Astrocyte (in vitro differentiated cells and primary cell): ENCODE measurements at places on chromosomes 16 and 17. TPM values are rescaled to one million over a fixed set of nuclear protein-coding genes. Genes with fewer than 3 reads are reported as not detected.

Gene FGF11
- total RNA-seq, result 22.4 and 30.7 TPM in 2 replicates

Gene AKAP1
- total RNA-seq, result 12.1 and 12.5 TPM in 2 replicates

Gene PRM2
- total RNA-seq, result not detected in 2 replicates

Gene IRF8
- total RNA-seq, result 0.41 and 0.59 TPM in 2 replicates

DNA sequence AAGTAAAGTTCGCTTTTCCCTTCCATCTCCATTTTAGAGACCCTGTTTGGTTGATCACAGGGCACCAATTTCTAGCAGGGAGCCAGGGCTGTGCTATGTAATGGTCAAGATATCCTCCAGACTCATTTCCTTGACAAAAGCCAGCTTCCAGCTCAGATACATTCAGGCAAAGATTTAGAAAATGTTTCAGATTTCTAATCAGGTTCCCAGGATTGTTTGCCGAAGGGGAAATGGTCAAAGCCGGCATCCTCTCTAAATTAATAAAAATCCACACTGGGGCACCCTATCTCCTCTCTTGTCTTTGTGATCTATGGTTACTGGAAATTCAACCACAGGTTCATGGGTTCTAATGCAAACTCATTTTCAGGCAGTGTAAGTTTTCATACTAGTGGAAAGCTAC, 686.8 kb upstream of the KIF2B start:
- DNase-seq, result no peak

GRCh38 chr16:1575578-1575977, 36.3 kb downstream of the IFT140 start:
- DNase-seq, result no peak

- DNase-seq, result no peak
Observed at GRCh38 chr17:52537421-52537820, 378.9 kb upstream of the CA10 start.

DNA sequence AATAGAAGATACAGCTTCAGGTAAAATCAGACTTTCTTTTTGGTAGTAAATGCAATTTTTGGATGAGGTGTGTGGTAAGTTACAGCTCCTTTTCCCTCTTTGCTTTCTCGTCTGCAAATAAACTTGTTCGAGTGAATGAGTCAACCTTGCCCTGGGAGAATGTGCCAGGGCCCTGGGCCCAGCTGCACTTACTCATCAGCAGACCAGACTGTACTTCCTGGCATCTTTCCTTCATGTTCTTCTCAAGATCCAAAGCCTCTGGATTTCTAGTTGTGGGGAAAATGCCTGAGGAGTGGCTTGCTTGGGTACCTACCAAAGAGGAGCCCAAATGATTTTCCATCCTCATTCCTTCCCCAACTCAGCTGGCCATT, 5.4 kb upstream of the G6PC1 start:
- peak; percentile 81 for DNase-seq

- peak; percentile 34 for DNase-seq
Observed at GRCh38 chr16:67163164-67163998, 1.2 kb upstream of the HSF4 start.

DNA sequence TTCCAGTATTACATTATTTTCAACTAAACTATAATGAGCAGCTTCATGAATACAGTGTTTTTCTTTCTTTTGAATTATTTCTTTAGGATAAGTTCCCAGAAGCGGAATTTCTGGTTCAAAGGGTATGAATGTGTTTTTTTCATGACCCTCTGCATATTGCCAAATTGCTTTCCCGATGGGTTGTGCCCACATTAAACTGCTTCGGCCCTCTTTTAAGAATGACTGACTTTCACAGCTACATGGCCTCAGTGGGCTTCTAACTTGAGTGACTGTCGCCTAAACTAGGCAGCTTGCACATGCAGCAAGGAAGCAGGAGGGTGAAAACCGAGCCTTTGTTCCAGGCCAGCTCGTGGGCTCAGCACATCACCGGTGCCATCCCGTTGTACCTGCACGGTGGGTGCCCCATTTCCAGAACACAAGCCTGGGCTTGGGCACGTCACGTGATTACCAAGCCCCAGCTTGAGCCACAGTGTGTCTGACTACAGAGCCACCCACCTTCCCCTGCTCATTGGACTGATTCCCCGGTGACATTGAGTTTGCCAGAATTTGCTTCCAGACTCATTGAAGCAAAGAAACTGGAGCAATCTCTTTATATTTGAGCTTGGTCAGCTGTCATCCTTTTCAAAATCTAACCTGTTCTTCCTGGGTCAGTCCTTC, 112.8 kb downstream of the CLEC16A start:
- DNase-seq, result no peak

DNA sequence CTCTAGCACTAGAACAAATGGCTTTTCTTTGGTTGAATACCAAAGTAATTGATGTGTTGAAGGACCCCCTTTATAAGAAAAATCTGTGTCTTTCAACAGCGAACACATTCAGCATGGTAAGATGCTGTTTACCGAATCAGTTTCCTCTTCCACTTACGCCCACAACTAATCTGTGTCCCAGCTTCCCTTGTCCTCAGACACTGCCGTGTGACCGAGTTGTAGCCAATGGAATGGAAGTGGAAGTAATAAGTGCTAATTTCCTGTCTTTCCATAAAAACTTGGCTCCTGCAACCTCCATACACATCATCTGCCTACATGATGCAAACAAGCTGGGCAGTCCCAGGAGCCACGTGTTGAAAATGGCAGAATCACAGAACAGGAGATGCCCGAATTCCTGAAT, 10.4 kb downstream of the CDIPT start:
- peak; percentile 22 for DNase-seq

- DNase-seq, result no peak
Observed at GRCh38 chr17:74197801-74198200, 5.7 kb upstream of the RPL38 start.

DNA sequence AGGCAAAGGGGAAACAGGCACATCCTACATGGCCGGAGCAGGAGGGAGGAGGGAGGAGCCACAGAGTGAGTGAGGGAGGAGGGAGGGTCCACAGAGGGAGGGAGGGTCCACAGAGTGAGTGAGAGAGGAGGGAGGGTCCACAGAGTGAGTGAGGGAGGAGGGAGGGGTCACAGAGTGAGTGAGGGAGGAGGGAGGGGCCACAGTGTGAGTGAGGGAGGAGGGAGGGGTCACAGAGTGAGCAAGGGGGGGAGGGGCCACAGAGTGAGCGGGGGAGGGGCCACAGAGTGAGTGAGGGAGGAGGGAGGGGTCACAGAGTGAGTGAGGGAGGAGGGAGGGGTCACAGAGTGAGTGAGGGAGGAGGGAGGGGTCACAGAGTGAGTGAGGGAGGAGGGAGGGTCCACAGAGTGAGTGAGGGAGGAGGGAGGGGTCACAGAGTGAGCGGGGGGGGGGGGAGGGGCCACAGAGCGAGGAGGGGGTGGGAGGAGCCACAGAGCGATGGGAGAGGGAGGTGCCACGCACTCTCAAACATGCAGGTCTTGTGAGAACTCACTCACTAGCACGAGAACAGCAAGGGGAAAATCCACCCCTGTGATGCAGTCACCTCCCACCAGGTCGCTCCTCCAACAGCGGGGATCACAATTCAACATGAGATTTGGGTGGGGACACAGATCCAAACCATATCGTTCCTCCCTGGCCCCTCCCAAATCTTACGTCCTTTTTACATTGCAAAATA, 24.3 kb upstream of the CDH15 start:
- DNase-seq, result no peak

- DNase-seq, result no peak
Observed at GRCh38 chr17:4946312-4946976, 1.9 kb downstream of the PFN1 start.

- peak; percentile 92 for DNase-seq
Observed at GRCh38 chr16:56294579-56294978, 103.3 kb downstream of the GNAO1 start.

DNA sequence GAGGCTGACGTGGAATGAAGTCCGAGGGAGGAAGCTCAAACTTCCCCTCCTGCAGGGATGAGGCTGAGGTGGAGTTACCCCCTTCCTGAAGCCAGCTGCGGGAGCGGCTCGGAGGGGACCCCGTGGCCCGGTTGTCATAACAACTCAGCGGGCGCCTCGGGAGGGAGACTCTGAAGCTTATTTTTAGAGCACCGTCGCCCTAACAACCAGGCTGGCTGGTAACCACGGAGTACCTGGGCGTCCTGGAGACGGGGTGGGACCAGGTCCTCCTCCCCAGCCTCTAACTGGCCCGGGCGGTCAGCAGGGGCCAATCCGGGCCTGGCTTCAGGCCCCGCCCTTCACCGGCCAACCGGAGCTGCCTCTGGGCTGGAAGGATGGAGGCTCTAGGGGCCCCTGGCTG, 27.7 kb downstream of the NECAB2 start:
- DNase-seq, result no peak

GRCh38 chr16:31327646-31328225, 27.2 kb upstream of the ITGAX start:
- no peak for DNase-seq
